ENCODE measurements at places on chromosomes 16 and 17. TPM values are rescaled to one million over a fixed set of nuclear protein-coding genes. Genes with fewer than 3 reads are reported as not detected.

HBA1 gene
- not detected for total RNA-seq

GDE1 gene
- 51.2 TPM for total RNA-seq

PRR15L gene
- total RNA-seq, result not detected

DLX3 gene
- total RNA-seq, result 0.29 TPM

SHISA9 gene
- total RNA-seq, result 12.7 TPM

Measured in LHCN-M2 (cell line).